ENCODE measurements at places on chromosomes 3 and 15.

DNA sequence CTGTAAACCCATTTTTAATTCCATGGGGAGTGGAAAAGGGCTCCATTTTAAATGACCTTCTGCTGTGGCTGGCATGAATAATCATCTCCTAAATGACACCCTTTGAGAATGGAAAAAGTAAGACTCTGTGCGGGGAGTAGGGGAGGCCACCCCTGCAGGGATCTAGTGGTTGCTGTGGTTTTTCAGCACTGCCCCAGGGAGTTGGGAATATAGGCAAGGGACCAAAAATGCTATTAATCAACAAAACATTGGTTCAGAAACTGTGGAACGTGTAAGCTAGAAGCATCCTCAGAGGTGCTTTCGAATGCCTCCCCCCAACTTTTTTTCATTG is 30.1 kb upstream of the ADAMTS7 start:
- no peak for DNase-seq

DNA sequence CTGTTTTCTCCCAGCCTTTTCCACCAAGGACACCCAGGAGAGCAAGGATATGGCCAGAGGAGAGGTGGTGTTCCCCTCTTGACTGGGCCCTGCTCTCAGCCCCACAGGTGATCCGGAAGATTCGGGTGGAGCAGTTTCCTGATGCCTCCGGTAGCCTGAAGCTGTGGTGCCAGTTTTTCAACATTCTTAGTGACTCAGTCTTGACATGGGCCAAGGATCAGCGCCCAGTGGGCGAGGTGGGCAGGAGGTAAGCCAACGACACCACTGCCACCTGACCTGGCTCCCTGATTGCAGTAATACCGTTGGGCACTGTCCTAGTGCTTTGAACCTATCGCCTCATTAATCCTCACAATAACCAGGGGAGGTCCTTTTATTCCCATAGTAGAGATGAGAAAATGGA is 25.3 kb upstream of the SLC28A1 start:
- no peak for DNase-seq

- no peak for DNase-seq
These were observed 65.6 kb downstream of the ITGA11 start for GRCh38 chr15:68366314-68366713.

GRCh38 chr3:181017690-181018089 is 28.2 kb upstream of the DNAJC19 start:
- no peak for DNase-seq

- DNase-seq: no peak
These were observed 278.4 kb downstream of the MFSD1 start for GRCh38 chr3:159080256-159080655.

DNA sequence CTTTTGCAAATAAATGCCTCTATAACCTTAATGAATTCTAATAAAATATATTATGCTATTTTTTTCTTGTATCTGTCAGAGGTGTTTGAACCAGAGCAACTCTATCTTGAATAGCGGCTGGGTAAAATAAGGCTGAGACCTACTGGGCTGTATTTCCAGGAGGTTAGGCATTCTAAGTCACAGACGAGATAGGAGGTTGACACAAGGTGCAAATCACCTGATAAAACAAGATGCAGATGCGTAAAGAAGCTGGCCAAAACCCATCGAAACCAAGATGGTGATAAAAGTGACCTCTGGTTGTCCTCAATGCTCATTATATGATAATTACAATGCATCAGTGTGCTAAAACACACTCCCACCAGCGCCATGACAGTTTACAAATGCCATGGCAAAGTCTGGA is 990.7 kb downstream of the FHIT start:
- no peak for DNase-seq

DNA sequence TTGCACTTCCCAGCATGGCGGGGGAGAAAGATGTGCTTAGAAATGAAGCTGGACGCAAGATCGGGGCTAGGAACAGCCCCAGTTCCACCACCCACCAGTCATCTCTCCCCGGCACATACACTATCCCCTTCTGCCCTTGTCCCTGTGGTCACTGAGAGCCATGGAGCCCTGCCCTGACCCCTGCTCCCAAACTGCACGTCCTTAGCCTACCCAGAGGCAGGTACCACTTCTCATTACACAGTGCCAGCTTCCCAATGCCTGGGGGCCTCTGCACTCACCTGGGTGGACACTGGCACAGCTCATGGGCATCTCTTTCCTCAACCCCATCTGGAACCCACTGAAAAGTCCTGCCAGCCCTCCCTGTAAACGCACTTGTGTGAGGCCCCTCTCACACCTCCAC is 139.3 kb upstream of the PRR20G start:
- no peak for DNase-seq

- DNase-seq: no peak
These were observed 88.9 kb downstream of the ASB7 start for GRCh38 chr15:100691321-100691720.

GRCh38 chr15:80618685-80619400 is 76.3 kb upstream of the ABHD17C start:
- no peak for DNase-seq

- DNase-seq: no peak
These were observed 201.9 kb upstream of the MCTP2 start for GRCh38 chr15:94029495-94029894.

- DNase-seq: no peak
These were observed 363 bp downstream of the MAGI1 start for GRCh38 chr3:66038384-66038725.

DNA sequence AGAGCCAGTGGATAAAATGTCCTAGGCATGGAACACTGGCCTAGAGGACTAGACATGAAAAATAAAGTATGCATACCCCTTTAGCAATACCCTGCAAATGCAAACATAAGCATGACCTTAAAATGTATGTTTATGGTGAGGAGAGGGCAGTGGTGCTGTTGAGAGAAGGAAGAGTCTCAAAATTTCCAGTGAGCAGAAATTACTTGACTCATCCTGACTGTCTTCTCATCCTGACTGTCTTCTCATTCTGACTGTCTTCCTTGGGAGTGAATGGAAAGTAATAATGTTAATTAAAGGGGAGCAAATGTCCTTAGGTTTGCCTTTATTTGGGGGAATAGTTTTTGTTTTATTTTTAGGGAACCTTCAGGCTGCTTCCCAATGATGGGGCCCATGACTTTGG is 121.5 kb upstream of the GALNT15 start:
- DNase-seq: no peak

DNA sequence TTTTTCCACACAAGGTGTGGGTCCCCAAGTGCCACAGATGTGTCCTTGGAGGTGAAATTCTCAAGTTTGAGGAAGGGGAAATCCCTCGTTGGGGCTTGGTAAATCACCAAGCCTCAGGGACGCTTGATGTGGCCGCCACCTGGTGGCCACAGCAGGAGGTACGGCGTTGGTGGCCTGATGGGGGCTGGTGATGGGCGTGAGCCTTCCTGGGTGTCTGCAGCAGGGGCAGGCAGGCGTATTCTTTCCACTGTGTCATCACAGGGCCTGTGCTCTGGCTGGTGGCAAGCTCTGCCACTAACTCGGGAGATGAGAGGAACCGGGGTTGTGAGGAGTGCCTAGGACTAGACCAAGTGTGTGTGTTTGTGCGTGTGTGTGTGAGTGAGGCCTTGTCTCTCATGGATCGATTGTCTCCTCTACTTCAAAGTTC is 4.2 kb downstream of the ACOX2 start:
- peak; percentile 63 for DNase-seq

- DNase-seq: peak; percentile 85
These were observed 1.8 kb downstream of the DIPK2A start for GRCh38 chr3:143973259-143974021.

GRCh38 chr15:90231028-90232017 is 2.4 kb downstream of the CIB1 start:
- DNase-seq: no peak

DNA sequence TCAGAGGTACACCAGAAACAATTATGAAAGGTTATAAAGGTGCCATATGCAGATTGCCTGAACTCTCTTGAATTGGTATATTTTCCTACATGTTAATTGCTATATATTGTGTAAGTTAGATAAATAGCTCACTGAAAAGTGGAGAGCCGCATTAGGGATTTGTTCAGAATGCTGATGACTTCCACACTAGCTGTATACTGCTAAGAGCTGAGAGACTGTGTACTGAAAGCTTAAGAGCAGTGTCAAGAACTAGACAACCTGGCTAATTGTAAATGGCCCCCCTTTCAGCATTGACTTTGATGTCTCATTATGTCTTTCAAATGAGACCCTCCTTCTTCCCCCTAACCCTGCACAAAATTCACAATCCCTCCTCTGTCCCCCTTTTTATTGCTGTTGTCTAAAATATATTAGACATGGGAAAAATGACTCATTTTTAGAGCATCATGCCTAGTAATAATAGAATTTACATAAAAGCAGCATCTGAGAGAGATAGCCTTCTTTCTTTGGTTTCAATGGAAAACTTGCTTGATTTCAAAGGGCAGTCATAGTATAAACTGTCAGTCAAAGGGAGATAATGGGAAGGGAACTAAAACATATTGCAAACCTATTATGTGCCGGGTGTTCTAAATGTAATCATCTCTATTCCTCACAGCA is 34.7 kb upstream of the GREM1 start:
- DNase-seq: no peak

DNA sequence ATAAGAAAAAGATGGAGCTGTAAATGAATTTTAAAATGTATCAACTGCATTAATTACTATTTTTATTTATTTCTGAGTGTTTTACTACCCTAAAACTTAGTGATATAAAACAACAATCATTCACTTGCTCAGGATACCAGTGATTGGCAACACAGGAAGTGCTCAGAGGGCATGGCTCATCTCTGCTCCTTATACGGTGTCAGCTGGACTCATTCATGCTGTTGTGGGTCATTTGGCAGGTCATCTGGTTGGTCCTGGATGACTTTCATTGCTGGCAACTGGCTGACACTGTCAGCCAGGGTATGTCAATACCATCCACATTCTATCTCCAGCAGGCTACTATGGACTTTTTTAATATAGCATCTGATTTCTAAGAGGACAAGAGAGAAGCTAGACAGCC is 689.6 kb upstream of the NECTIN3 start:
- no peak for DNase-seq
